Anterior cingulate cortex (tissue), 58 donors: ENCODE measurements at places on chromosomes 11 and 22.

GRCh38 chr22:30182815-30183214 lies 63.7 kb downstream of the LIF start:
- no peak for DNase-seq

DNA sequence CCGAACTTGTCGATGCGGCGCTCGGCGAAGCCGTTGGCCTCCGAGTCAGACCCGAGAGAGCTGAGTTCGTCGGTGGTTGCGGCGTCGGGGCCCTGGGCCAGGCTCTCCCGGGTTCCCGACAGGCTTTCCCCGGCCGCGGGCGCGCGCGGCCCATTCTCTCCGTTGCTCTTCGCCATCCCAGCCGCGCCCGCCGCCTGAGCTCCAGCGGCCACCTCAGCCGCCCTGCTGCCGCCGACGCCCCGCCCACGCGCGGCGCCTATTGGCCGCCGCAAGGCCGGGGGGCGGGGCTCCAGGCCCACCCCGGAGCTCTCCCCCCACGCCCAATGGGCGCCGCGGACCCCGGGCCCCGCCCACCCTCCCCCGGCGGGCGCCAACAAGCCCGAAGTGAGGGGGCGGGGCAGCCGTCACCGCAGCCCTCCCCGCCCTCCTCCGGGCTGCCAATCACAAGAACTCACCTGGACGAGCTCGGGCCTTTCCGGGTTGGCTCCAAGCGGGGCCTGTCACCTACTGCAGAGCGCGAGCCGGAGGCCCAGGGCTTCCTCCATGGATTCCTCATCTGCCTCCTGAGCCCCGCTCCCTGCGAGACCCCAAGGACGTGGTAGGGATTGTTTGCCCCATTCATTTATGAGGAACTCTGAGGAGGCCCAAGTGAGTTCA lies at the start of gene TBC1D10A:
TBC1D10A (minus strand) TSS at position 236 of the 657 bp plus-strand sequence; CDS start at position 176, 60 bp downstream.
- DNase-seq: peak; percentile 77

DNA sequence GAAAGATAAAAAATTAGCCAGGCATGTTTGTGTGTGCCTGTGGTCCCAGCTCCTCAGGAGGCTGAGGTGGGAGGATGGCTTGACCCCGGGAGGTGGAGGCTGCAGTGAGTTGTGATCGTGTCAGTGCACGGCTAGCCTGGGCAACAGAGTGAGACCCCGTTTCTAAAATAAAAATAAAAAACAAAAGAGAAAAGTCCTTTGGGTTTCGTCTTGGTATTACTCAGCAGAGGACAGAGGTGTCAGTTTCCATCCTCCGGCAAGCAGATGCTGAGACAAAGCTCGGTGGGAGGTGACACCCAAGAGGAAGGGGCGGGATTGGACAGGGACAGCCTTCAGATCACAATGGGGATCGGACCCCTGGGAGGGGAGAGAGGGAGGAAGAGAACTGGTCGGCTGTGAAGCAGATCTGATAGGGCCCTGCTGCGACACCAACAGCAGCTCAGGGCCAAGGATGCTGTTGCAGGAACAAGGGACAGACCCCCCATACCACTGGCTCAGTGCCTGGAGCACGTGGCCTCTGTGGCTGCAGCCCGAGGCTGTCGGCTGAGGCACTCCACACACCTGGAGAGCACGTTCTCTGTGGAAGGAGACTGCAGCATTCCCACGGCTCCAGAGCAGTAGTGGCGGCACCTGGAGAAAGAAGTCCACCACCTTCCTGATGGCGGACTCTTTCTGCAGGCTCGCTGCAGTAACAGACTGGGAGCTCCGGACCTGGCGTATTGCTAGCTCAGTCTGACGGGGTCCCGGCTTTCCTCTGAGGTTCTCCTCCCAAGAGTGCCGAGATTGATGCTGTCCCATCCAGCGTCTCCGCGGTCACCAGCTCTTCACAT lies 5.2 kb upstream of the BID start:
- DNase-seq: no peak

GRCh38 chr22:27474711-27475547 lies 326.6 kb downstream of the MN1 start:
- DNase-seq: no peak

DNA sequence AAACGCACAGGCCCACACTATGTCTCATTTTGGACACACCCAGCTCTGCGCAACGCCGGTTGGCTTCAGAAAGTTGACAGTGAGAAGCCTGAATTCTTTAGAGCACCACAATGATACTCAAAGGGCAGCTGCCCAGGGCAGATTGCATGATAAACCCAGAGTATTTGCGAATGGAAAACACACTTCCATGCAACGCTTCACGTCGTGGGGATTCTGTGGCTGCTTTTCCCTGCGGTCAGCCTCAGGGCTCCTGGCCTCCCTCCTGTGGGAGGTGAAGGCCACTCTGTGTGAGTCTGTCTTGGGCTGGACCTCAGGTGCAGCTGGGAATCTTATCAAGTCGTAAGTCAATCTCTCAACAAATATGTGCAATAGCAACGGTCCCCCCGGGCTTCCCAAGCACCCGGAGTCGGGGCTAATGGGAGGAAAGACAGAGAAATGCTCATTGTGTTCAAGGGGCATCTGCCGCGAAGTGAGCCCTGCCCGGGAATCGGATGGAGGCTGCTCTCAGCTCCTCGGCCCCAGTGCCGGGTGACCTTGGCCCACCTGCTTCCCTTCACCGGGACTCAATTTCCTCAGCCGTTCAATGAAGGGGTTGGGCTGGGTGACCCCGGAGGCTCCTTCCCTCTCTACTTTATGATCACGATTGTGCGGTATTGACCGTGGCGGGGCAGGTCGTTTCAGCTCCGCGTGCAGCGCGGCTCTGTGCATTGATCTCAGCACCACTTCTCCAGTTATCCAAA lies 623.6 kb downstream of the BRD1 start:
- no peak for DNase-seq

DNA sequence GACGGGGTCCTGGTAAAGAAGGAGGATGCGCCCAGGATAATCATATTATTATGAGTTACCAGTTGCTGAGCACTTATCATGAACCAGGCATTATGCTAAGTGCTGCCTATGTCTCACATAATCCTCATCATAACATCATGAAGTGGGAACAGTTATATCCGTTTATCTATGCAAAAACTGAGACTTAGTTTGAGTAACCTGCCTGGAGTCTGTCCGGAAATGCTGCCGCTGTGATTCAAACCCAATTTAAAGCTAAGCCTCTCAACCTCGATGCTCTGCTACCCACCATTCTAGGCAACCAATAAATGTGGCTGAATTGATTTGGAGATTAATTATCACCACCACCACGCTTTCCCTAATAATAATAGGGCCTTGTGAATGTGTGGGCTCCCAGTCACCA lies 111.5 kb upstream of the CLMP start:
- DNase-seq: no peak

- DNase-seq: no peak
Observed at GRCh38 chr11:75351791-75352587, 528 bp upstream of the ARRB1 start.

GRCh38 chr22:35555483-35555890 lies 14.9 kb downstream of the RASD2 start:
- no peak for DNase-seq

DNA sequence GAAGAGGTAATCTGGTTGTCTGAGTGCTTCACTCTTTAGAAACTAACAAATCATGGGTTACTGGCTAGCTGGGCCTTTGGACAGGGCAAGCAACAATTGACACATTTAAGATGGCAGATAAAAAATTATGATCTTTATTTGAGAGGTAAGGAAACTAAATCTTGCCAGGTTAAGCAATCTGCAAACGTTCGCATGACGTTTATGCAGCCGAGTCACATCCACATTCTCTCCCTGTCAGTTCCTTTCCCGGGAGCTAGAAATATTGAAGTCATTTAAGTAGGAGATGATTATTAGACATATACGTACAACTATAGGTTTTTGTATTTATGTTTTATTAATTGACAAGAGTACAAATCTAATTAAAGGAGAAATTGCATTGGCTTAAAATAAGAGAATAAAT lies 57.4 kb upstream of the RCN1 start:
- DNase-seq: no peak

DNA sequence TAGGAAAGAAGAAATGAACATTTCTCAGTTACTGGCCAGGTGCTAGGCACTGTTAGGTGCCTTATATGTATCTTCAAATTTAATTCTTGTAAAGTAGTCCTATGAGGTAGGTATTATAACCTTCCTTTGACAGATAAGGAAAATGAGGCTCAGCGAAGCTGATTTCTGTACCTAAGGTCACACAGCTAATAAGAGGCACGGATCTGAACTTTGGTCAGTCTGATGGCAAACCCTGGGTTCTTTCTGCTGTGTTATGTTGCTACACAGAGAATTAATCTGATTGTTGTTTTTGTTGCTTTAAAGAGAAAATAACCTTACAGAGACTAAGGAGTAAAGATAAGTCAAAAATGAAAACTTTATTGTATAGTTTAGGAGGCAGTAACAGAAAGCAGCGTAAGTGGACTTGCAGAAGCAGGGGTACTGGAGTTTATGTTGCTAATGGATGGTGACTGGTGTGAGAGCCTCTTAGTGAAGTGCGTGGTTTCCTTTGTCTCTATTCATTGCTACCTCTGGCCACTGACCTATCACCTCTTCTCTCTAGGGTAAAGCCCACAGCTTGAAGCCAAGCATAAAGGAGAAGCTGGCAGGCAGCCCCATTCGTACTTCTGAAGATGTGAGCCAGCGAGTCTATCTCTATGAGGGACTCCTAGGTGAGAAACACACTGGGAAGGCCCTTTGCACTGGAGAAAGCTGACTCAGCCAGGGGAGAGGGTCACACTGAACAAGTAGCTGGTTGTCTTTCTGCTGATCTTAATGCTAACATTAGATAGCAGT lies 38.3 kb downstream of the MADD start:
- DNase-seq: no peak

- DNase-seq: no peak
Observed at GRCh38 chr22:35418088-35418487, 18.1 kb downstream of the MCM5 start.

GRCh38 chr11:47628026-47628425 lies 14.3 kb downstream of the MTCH2 start:
- no peak for DNase-seq

GRCh38 chr11:100870138-100870537 lies 183.1 kb downstream of the ARHGAP42 start:
- DNase-seq: no peak

DNA sequence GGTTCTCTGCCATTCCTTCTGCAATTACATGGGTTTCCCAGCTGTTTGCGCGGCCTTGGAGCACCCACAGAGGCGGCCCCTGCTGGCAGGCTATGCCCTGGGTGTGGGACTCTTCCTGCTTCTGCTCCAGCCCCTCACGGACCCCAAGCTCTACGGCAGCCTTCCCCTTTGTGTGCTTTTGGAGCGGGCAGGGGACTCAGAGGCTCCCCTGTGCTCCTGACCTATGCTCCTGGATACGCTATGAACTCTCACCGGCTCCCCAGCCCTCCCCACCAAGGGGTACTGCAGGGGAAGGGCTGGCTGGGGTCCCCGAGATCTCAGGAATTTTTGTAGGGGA lies 2.6 kb downstream of the RCE1 start:
- DNase-seq: no peak

DNA sequence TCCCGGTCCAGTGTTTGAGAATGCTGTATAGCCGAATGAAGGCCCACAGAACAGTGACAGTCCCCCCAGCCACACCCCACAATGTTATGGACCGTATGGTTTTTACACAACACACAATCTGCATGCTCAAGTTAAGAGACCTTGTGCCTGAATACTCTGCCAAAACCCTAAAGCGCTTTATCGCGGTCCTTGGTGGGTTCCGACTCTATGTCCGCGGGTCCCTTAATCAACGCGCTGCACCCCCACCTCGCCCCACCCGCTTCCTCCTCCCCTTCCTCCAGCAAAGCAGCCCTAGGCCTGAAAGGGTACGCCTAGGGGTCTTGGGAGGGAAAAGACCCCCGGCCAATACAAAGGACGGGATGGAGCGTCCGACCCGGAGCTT lies 442 bp downstream of the COPB1 start:
- no peak for DNase-seq

DNA sequence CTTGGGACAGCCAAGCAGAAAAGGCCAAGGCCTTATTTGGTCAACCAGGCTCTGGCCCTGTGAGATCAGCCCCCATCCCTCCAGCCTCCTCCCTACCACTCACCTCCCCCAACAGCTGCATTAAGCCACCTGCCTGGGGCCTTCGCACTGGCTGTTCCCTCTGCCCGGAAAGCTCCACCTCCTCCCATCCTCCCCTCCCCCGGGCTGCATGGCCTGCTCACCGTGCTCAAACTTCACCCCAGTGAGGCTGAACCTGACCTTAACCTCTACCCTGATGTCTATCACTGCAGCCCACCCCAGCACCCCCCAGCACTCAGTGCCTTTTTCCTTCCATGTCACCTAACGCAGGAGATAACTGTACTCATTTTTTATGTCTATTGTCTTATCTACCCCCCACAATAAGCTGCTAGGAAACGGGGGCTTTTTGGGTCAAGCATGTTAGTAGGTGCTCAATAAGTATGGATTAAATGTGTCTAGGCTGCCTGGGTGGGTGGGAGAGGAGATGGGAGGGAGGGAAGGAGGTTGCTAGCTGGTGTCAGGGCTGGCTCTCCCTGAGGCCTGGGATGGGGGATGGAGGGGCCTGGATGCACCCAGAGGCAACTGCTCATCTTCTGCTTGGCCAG lies 912 bp downstream of the PTPRCAP start:
- DNase-seq: no peak

- DNase-seq: no peak
Observed at GRCh38 chr11:3920148-3920852, 64.8 kb downstream of the STIM1 start.

DNA sequence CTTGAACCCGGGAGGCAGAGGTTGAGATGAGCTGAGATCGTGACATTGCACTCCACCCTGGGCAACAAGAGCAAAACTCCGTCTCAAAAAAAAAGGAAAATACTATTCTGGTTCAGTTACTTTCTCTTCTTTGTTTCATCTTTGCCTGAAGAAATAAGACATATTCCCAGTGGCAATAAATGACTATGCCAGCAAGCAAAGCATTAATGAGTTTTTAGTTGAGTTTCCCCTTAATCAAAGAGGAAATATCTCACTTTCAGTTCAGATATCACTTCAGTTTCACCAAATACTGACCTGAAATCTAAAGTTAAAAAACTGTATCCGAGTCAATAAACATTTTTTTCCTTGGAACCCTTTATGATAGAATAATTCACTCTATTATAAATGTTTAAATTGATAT lies 10.4 kb downstream of the PISD start:
- no peak for DNase-seq

GRCh38 chr11:12140186-12140793 lies 29.9 kb downstream of the MICAL2 start:
- no peak for DNase-seq

- DNase-seq: no peak
Observed at GRCh38 chr11:44851496-44851895, 99.2 kb downstream of the TP53I11 start.

DNA sequence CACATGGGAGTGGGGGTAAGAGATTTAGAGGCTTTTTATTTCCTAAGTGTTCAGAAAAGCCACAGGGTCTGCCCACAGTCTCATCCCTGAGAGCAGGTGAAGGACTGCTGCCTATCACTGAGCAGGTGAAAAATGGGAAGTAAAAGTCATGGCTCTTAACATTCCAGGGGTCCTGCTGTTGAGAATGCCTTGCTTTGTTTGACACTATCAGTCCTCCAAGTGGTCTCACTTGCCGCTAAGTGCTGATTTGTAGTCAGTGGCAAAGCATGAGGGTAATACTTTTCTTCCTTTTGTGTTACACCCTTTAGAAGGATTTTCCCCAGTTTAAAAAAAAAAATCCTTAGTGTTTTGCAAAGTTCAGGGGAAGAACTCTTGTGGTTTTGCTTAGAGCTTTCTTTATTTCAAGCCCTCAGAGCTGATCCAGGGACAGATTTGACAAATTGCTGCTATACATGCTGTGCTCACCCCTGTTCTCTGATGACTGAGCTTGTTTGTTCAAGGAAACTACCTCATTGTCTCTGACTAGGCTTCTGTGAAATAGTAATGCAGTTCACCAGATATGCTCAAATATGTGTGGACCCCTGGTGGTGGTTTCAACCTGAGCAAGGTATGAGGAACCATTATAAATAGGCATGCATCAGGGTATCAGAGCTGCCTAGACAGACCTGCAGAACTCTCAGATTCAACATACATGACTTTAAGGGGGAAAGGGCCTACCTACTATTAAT lies 141.0 kb downstream of the ARHGAP42 start:
- no peak for DNase-seq
